DMS79 (cell line): ENCODE measurements at places on chromosomes 13 and 19.

GRCh38 chr19:15555021-15555420, 46.7 kb downstream of the CYP4F22 start:
- DNase-seq = no peak

DNA sequence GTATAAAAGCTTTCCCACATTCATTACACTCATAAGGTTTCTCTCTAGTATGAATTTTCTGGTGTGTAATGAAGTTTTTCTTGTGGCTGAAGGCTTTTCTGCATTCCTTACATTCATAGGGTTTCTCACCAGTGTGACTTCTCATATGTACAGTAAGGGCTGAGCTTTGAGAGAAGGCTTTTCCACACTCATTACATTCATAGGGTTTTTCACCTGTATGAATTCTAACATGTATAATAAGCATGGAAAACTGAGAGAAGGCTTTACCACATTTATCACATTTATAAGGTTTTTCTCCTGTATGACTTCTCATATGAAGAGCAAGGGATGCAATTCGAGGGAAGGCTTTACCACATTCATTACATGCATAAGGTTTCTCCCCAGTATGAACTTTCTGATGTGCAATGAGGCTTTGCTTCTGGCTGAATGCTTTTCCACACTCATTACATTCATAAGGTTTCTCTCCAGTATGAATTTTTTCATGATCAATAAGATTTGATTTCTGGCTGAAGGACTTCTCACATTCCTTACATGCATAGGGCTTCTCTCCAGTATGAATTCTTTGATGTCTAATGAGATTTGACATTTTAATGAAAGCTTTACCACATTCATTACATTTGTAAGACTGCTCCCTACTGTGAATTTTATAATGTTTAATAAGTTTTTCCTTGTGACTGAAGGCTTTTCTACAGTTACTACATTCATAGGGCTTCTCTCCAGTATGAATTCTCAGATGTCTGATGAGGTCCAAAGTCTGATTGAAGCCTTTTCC, 42.6 kb downstream of the ZNF527 start:
- no peak for DNase-seq

- no peak for DNase-seq
Measured at GRCh38 chr19:33797802-33798671, 1.4 kb downstream of the KCTD15 start.

GRCh38 chr13:50286324-50286723, 271.1 kb downstream of the KCNRG start:
- DNase-seq = no peak

GRCh38 chr13:104382951-104383350, 1316.7 kb upstream of the SLC10A2 start:
- DNase-seq = no peak

GRCh38 chr13:39036212-39036611, 1.7 kb downstream of the PROSER1 start:
- DNase-seq = peak; percentile 16
